ENCODE measurements at places on chromosomes 11 and 22.

GRCh38 chr11:47498149-47498548 is 49.2 kb upstream of the RAPSN start:
- DNase-seq = no peak

DNA sequence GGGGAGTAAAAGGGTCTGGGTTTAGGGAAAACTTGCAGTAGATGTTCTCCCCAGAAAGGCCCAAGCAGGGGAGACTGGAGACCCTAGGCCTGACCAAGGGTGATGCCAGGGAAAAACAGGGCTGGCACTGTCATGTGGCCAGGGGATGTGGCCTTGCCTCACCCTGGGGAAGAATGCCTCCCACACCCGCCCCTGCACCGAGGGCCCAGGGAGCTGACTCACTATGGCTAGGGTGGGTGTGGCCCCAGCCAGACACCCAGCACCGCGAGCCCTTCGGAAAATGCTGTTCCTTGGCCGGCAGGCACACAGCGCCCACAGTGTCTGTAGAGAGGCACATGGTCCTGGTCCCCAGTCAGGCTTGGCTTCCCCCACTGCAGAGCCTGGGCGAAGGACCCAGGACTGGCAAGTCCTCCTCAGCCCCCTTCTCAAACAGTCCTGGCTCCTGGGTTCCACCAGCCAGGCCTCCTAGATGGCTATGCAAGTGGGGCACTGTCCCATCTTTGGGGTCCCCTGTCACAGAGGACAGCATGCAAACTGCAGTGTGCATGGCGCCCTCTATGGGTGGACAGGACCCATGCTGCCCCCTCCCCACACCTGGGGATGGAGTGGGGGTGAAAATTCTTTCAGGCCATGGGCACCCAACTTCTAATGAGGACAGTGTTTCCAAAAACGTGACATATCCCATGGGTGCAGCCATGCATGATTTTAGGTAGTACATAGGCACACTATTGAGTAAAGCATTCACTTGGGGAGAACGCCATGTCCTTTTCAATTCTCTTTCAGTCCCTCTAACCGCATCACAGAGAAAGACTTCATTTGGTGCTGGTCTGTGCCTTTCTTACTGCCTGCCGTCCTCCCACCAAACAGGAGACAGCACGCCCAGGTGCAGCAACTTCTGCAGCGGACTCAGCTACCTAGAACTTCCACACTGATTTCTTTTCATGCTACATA is 15.2 kb downstream of the TMPRSS5 start:
- DNase-seq = no peak

GRCh38 chr22:30033901-30034300 is 46.4 kb upstream of the HORMAD2 start:
- DNase-seq = no peak

- no peak for DNase-seq
Observed at GRCh38 chr11:70169127-70169526, 34.0 kb upstream of the FADD start.

- no peak for DNase-seq
Observed at GRCh38 chr11:67390947-67391303, 861 bp upstream of the RAD9A start.

DNA sequence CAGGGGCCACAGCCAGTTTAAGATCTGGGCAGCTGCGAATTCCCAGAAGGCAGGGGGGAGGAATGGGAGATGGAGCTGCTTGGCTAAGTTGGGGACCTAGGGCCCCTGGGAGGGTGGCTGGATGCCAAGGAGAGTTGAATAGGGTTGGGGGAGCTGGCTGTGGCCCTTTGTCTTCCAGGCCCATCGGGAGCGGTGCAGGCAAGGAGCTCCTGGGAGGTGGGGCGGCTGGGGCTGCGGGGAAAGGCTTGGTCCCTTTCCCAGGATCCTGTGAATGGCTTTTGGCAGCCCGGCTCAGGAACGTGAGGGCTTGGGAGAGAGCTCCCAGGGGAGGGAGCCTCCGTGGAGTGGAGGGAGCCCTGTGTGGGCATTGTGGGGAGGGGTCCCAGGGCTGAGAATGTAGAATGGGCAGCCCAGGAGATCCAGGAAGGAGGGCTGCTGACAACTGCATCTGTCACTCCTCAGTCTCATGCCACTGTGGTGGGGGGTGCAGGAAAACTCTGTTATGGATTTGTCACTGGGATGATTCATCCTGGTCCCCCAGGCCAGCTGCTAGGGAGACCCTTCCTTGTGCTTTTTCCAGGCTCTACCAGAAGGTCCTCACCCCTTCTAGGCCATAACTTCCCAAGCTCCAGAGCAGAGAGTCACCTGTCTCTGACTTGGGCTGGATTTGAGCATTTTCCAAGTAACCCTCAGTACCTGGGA is 6.0 kb downstream of the FREY1 start:
- no peak for DNase-seq

GRCh38 chr11:44652901-44653644 is 73.7 kb upstream of the TSPAN18 start:
- DNase-seq = no peak

- no peak for DNase-seq
Observed at GRCh38 chr11:72955466-72955865, 141.3 kb downstream of the ATG16L2 start.

DNA sequence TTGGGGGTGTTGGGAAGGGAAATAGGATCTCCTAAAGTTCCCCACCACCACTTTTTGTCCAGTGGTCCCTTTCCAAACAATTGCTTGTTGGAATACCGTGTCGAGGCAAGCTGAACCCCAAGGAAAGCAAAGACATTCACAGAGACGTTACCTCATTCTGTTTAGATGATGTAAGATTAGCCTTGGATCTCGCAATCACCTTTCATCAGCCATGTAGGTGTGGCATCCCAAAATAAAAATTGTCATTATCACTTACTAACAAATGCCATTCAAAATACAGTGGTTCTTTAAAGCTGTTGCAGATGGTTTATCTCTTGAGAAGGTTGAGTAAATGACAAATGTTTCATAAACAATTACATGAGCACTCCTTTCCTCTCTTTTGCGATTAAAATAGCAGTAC is 86.5 kb upstream of the SLC25A18 start:
- DNase-seq = no peak

DNA sequence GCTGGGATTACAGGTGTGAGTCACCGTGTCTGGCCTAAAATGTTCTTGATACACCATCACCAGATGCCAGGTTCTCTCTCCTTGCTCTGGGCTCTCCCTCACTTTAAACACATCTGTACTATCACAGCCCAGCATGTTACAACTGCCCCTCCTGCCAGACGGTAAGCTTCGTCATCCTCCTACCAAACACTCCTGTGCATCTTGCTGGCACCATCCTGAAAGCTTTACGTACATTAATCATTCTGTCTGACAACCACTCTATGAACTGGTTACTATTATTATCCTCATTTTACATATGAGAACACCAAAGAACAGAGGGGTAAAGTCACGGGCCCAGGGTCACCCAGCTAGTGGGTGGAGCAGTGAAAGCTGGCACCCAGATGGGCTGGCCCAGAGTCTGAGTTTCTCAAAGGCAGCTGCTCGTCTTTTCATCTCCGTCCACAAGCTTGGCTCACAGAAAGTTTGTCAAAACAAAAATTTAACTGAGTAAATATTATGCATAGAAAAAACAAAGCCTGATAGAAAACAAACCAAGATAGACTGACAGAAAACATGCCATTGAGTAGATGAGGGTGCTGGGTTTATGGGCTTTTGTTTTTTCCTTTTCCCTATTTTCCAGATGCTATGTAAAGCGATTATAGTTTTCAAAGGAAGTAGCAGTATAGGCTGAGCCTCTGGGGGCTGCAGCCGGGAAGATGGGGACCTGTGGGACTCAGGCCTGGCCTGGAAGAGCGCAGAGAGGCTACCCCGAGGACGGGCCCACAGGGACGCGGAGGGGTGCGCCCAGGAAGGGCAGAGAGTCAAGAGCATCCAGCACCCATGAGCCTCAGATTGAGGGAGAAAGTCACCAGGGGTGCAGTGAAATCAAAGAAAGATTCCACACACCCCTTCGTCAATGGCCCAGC is 9.5 kb downstream of the PLA2G6 start:
- no peak for DNase-seq

- peak; percentile 54 for DNase-seq
Observed at GRCh38 chr11:65588199-65589054, 7.2 kb downstream of the KCNK7 start.

DNA sequence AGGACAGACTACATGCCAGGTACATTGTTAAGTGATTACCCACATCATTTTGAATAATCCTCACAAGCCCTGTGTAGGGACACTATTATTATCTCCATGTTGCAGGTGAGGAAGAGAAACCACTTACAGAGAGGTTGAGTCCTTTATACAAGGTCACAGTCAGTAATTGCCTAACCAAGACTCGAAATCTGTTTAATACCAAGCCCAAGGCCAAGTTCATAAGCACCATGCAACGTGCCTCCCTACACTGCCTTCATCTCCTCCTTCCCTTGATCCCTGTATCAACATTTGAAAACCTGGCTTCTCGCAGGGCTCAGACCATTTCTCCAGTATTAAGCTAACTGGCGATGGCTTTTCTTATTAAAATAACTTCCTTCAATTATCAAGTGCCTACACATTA is 41.7 kb upstream of the SEZ6L start:
- DNase-seq = no peak

GRCh38 chr11:20368438-20368837 is 4.9 kb downstream of the HTATIP2 start:
- DNase-seq = no peak

DNA sequence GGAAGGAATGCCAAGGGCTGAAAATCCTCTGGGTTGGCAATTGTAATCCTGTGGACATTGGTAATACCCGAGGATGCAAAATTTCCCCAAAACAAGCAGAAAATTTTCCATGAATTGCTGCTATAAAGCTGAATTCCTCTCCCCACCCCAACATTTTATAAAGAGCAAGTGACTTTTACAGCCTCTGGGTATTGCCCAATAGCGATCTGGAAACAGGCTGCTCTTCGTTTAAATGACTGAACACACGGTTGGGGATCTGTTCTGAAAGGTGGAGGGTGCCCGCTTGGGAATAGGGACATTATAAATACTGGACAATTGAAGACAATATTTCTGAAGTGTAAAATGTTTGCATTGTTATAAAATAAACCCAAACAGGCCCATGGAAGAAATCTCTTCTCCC is 20.6 kb downstream of the EHF start:
- DNase-seq = no peak

- DNase-seq = peak; percentile 66
Observed at GRCh38 chr11:16613512-16614381, 124.7 kb upstream of the C11orf58 start.

GRCh38 chr11:15346907-15347306 is 232.2 kb downstream of the INSC start:
- DNase-seq = no peak

GRCh38 chr11:64776875-64777274 is 1.5 kb downstream of the SF1 start:
- no peak for DNase-seq

DNA sequence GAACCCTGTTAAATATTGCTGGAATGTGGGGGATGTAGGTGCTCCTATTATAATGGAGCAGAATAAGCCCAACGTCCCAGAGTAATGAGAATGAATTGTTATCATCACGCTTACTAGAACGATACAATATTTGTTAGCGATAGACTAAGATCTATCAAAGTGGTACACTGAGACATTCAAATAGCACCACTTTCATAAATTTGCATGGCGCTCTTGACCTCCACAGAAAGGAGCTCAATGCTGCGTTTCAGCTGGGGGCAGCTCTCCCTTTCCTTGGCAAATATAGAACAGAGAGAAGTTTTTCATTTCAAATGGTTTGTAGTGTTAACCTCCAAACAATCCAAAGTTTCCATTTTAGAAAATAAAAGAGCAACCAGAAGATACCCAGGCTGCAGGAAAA is 38.2 kb upstream of the BLID start:
- DNase-seq = no peak

GRCh38 chr11:19976281-19976941 is 183.9 kb downstream of the DBX1 start:
- DNase-seq = no peak

- DNase-seq = peak; percentile 41
Observed at GRCh38 chr11:3853899-3854659, 1.4 kb upstream of the STIM1 start.

DNA sequence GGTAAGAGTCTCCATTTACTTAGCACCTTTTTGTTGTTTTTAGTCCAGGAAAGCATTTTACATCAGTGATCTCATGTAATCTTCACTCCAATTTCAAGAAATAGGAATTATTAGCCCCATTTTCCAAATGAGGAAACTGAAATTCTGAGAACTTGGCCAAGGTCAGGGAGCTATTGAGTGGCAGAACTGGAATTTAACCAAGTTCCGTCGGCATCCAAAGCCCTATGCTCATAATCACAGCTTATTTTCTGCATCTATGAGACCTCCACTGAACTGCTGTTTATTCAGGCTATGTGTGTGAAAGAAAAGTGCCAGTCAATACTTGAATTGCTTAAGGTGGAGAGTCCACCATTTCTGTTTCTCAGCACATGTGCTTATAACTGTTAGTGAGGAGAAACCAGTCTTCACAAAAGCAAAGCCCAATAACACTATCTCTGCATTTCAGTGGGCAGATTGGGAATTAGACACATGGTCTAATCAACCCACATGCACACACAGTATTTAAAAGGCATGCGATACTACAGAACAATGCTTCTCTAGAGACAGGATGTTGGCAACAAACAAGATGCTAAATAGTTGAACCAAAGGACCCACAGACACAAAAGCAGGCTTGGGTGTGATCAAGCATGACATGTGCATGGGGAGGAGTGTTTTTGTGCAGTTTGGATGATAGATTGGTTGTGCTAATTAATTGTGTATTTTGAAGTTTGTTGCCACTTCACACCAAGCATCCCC is 780.6 kb downstream of the OPCML start:
- DNase-seq = no peak

DNA sequence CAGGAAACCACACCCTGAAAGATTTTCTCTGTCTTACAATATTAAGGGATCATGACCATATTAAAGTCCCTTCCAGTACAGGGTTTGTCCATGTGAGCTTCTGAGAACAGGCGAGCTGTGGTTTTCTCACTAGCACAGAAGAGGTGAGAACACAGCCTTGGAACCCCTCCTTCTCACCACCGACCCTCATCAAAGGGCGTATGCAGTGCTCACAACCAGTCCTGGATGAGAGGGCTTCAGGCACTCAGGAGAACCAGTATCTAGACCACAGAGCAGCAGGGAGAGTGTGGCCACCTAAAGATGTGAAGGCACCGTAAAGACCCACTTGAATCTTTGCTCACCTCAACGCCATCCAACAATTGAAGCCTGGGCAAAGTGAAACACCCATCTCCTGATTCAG is 397.0 kb downstream of the ETS1 start:
- no peak for DNase-seq

DNA sequence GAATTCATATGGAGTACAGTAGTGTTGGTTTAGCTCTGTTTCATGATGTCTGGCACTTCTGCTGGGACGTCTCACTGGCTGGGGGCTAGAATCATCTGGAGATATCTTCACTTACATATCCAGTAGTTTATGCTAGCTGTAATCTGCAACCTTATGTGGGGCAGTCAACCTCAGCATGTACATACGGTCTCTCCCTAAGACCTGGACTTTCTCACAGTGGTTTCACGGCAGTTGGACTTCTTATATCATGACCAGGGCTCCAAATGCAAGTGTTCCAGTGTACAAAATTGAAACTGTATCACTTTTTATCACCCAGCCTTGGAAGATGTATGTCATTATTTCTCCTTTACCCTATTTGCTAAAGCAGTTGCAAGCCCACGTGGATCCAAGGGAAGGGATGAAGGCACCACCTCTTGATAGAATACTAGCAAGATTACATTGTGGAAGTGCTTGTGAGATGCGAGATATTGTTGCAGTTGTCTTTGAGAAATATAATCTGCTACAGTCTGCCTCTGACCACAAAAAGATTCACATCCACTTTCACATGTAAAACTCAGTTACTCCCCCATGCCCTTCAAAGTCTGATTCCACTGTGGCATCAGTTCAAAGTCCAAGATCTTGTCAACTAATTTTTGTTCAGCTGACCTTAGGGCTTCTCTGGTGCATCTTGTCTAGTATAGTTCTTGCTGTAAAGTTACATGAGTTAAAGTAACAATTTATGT is 316.6 kb upstream of the NCAM1 start:
- DNase-seq = no peak

All from activated CD4-positive, alpha-beta T cell treated with anti-CD3 and anti-CD28 coated beads for 24 hours (primary cell).